Chondrocyte (in vitro differentiated cells): ENCODE measurements at places on chromosomes 11 and 22. TPM values are rescaled to one million over a fixed set of nuclear protein-coding genes. Genes with fewer than 3 reads are reported as not detected.

DNA sequence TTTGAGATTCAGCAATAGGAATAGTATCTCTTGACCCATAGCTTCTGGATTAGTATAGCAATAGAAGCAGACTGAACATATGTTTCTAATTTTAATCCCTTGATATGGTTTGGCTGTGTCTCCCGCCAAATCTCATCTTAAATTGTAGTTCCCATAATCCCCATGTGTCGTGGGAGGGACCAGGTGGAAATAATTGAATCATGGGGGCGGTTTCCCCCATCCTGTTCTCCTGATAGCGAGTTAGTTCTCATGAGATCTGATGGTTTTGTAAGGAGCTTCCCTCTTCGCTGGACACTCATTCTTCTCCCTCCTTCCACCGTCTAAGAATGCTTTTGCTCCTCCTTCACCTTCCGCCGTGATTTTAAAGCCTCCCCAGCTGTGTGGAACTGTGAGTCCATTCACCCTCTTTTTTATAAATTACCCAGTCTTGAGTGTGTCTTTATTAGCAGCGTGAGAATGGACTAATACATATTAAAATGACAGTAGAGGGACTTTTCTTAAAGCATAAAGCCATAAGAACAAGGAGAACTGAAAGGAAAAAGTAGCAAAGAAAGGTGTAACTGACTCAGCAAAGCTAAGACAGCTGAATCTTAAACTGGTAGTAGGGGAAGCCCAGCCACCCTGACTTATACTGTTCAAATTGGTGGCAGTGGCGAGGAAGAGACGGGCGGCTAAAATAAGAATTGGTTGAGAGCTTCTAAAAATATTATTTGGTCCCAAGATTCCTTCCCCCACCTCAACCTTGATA, 20.3 kb upstream of the SLN start:
- H3K27ac ChIP-seq = no peak overlapping the region
- no peaks in the 10 kb centered on the region for H3K36me3 ChIP-seq
- H3K4me3 ChIP-seq = no peak overlapping the region
- no peaks in the 10 kb centered on the region for H3K4me1 ChIP-seq

The OR51B4 gene
- not detected in 3 replicates for total RNA-seq

GRCh38 chr11:70637186-70637800, 239.0 kb downstream of the CTTN start:
- no peak for DNase-seq
- peaks cover 7% of the 10 kb centered on the region for H3K4me1 ChIP-seq
- H3K4me3 ChIP-seq = no peak overlapping the region
- H3K36me3 ChIP-seq = no peaks in the 10 kb centered on the region
- H3K27ac ChIP-seq = no peak overlapping the region

The TRIM29 gene
- not detected in 3 replicates for total RNA-seq

DNA sequence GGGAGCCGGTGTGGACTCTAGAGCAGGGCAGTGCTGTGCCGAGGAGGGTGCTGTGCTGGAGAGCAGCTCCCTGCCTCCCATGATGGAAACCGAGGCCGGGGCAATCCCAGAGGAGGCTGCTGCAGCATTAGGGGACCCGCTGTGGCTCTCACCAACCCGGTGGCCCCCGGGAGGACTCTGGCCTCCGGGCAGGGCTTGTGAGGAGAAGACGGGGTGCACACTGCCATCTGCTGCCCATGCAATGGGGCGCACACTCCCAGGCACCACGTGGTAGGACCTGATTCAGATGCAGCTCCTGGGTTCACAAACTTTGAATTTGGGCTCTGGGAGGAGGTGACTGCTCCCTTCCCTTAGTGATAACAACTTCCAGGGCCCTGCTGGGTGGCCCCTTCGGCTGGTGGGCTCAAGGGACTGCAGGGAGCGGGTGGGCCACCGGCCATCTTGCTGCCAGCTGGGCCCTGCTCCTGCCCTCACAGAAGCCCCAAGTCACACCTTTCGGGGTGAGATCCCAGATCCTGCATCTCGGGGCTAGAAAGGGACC, 93.8 kb upstream of the FGF3 start:
- H3K27ac ChIP-seq = no peak overlapping the region
- peaks cover 5% of the 10 kb centered on the region for H3K27me3 ChIP-seq
- H3K36me3 ChIP-seq = no peaks in the 10 kb centered on the region
- no peak overlapping the region for H3K4me3 ChIP-seq
